ENCODE measurements at places on chromosomes 1 and 21. TPM values are rescaled to one million over a fixed set of nuclear protein-coding genes. Genes with fewer than 3 reads are reported as not detected.
A peak's percentile ranks its signal among the peaks of the same experiment; 100 is the strongest.

DNA sequence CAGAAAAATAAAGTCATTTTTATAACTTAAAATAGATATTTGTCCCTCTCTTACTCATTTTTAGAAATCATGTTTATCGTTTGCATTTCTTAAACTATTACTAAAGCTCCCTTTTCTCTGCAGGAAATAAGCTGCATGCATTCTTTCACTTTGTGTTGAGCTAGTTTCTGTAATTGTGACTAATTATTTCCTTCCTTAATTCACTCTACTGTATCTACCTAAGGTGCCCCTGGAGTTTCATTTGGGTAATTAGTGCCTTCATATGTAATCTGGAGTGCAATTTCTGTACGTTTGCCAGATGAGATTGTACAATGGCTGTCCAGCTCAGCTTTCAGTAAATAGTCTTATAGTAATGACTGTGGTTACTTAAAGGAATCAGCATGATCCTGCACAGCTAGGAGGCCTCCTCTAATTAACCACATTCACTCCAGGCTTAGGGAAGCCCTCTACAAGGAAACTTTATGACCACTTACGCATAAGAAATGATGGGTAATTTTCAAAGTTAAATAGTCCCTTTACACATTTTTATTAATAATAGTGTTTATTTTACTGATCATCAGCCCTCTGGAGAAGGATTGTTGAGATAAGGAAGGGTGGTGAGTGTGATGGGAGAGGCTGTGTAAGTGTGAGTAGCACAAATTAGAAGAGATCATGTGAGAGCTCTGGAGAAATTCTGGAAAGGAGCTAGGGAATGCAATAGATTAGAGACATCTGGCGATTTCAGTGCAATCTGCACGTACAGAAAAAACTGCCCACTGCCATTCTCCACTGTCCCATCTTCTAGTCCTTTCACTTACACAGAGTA lies 86.8 kb downstream of the LRRC8C start:
- no peak overlapping the region for H3K4me3 ChIP-seq
- peaks cover 60% of the 10 kb centered on the region for H3K4me1 ChIP-seq
- H3K36me3 ChIP-seq: peaks cover 7% of the 10 kb centered on the region
- peak overlapping the region; percentile 79 for H3K27ac ChIP-seq
- no peaks in the 10 kb centered on the region for H3K27me3 ChIP-seq

GRCh38 chr1:9228609-9229008 lies 6.0 kb upstream of the H6PD start:
- H3K4me3 ChIP-seq: no peak overlapping the region
- H3K27ac ChIP-seq: no peak overlapping the region
- peaks cover 8% of the 10 kb centered on the region for H3K4me1 ChIP-seq
- no peaks in the 10 kb centered on the region for H3K27me3 ChIP-seq

- H3K4me1 ChIP-seq: no peaks in the 10 kb centered on the region
- no peak overlapping the region for H3K4me3 ChIP-seq
- H3K27ac ChIP-seq: no peak overlapping the region
These were observed 392.6 kb downstream of the MRPL39 start for GRCh38 chr21:25214676-25215075.

DNA sequence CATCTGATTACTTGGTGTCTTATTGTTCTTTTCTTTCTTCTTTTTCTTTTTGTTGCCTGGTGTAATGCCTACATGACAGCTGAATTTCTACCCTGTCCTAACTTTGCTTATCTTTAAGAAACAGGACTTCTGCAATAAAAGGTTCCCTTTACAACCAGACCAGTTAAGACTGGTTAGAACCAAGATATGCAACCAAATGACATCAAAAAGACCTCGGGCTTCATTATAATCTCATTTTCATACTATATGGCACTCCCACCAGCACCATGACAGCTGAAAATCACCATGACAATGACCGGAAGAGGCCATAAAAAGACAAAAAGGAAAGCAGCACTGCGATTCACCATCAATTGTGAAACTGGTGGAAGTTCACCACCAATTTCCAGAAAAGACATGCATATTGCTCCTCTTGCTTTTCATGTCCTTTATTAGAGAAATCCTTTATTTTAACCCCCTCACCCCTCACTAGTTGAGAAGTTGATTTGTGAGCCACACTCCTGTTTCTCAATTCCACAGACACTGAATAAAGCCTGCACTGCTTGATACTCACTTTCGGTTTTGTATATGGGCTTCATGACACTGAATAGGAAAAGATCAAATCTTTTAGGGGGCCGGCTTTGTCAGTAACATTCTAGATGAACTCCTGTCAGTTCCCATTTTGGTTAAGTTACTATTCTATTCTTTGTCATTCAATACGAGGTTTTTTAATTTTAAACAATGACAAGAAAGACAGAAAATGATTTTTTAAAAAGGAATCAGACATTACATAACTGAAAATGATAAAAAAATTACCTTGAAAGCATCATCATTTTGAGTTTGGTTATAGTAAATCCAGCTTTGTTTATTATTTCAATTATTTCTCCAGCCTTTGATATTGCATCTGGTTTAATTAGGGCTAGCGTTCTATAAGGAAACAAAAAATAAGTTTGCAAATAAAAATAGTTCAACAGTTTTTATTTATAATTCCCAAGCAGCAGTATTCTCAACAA lies 58.1 kb downstream of the NME7 start:
- no peak overlapping the region for H3K27ac ChIP-seq
- no peaks in the 10 kb centered on the region for H3K27me3 ChIP-seq
- H3K4me1 ChIP-seq: no peaks in the 10 kb centered on the region
- no peak for DNase-seq

DNA sequence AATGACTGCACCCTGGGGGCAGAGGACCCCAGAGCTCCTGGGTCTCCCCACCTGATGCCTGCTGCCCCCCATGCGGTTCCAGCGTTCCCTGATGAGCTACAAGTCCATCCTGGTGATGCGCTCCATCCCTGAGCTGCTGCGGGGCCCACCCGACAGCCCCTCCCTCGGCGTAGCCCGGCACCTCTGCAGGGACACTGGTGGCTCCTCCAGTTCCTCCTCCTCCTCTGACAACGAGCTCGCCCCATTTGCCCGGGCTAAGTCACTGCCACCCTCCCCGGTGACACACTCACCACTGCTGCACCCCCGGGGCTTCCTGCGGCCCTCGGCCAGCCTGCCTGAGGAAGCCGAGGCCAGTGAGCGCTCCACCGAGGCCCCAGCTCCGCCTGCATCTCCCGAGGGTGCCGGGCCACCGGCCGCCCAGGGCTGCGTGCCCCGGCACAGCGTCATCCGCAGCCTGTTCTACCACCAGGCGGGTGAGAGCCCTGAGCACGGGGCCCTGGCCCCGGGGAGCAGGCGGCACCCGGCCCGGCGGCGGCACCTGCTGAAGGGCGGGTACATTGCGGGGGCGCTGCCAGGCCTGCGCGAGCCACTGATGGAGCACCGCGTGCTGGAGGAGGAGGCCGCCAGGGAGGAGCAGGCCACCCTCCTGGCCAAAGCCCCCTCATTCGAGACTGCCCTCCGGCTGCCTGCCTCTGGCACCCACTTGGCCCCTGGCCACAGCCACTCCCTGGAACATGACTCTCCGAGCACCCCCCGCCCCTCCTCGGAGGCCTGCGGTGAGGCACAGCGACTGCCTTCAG lies 35.5 kb downstream of the TRIM11 start:
- peak overlapping the region; percentile 67 for H3K4me3 ChIP-seq
- DNase-seq: peak; percentile 82
- peaks cover 11% of the 10 kb centered on the region for H3K36me3 ChIP-seq

DNA sequence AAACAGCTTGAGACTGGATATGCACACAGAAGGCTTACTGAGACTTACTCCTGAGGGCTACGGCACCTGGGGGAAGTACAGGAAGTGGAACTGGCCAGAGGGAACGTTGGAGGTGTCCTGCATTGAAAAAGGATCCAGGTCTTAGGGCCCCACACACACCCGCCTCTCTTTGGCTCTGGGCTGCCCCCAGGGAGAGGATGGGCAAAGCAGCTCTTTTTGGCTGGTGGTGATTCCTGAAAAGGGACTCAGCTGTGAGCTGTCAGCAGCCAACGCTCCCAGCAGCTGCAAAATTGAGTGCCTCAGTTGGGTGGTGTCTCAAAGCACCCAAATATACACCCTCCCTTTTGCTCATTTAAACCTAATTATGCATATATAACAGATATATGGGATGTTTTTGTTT lies 213.2 kb downstream of the TNR start:
- peaks cover 37% of the 10 kb centered on the region for H3K27me3 ChIP-seq
- no peaks in the 10 kb centered on the region for H3K36me3 ChIP-seq
- no peak overlapping the region for H3K4me3 ChIP-seq
- H3K27ac ChIP-seq: no peak overlapping the region

DNA sequence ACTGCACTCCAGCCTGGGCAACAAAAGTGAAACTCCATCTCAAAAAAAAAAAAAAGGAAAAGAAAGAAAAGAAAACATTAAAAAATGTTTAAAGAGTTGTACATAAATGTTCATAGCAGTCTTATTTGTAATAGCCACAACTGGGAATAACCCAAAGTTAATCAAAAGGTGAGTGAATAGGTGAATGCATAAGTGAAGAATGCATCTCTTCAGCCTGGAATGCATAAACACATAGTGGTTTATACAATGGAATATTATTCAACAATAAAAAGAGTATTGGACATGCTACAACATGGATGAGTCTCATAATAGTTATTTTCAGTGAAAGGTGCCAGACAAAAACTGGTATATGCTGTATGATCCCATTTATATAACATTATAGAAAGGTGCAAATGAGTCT lies 18.1 kb downstream of the LDLRAD1 start:
- no peak overlapping the region for H3K4me3 ChIP-seq
- peaks cover 6% of the 10 kb centered on the region for H3K27me3 ChIP-seq
- H3K27ac ChIP-seq: no peak overlapping the region
- no peaks in the 10 kb centered on the region for H3K4me1 ChIP-seq

DNA sequence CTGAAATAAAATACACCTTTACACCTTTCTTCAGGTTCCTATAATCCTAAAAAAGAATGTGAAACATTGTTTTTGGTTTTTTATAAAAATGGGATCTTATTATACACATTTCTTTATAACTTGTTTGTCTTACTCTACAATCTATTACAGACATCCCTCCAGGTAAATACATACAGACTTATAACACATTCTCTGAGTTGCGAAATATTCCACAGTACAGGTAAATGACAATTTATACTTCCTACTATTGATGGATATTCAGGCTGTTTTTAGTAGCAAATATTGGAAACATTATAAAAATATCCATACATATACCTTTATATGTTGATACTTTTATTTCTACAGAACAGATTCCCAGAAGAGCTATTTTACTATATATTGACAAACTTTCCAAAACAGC lies 20.3 kb downstream of the PIK3R3 start:
- H3K27ac ChIP-seq: no peak overlapping the region
- H3K4me1 ChIP-seq: peaks cover 60% of the 10 kb centered on the region
- no peaks in the 10 kb centered on the region for H3K36me3 ChIP-seq
- H3K27me3 ChIP-seq: no peaks in the 10 kb centered on the region
- no peak for DNase-seq

DNA sequence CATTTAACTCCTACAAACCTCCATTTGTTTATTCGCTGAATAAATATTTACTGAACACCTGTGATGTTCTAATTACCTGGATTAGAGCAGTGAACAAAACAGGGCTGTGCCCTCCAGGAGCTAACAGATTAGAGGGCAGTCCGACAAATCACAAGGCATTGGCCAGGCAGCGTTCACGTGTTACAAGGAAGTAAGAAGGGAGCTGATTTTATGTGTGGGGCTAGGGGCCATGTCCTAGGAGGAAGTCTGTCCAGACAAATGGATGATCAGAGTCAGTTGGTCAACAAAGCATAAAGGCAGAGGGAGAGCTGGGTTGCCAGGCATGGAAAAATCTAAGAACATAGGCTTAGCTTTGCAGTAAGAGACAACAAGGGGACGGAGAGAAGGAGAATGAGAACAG lies 57.3 kb upstream of the BACE2 start:
- H3K4me1 ChIP-seq: peaks cover 9% of the 10 kb centered on the region
- no peak overlapping the region for H3K27ac ChIP-seq
- H3K27me3 ChIP-seq: peaks cover 94% of the 10 kb centered on the region
- no peaks in the 10 kb centered on the region for H3K36me3 ChIP-seq
- no peak for DNase-seq

DNA sequence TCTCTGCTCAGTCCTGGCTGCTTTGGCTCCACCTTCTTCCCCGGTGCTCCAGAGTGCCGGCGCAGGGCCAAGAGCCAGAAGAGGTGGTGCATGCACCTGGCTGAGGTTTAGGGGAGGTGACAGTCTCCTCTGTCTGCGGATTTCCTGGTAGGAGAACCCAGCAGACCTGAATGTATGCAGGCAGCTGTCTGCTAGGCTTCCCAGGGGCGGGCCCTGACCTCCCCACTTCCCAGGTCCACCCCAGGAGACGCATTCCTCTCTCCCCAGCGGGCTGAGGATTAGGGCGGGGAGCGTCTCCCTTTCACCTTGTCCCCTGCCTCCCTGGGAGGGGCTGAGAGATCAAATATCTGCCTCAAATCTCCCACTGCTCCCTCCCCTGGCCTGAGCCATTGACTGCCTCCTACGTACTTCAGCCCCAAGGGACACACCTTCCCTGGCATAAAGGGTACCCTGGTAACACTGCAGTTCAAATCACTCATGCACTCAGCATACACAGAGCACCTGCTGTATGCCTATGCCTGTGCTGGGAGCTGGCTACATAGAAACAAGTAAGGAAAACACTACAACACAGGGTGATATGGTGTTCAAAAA lies 27.5 kb downstream of the DMBX1 start:
- peaks cover under 1% of the 10 kb centered on the region for H3K4me1 ChIP-seq
- H3K27me3 ChIP-seq: peaks cover 97% of the 10 kb centered on the region
- no peaks in the 10 kb centered on the region for H3K36me3 ChIP-seq
- H3K4me3 ChIP-seq: no peak overlapping the region
- DNase-seq: no peak
- H3K27ac ChIP-seq: no peak overlapping the region

- H3K4me3 ChIP-seq: no peak overlapping the region
- H3K27ac ChIP-seq: peak overlapping the region; percentile 7
- peaks cover 24% of the 10 kb centered on the region for H3K4me1 ChIP-seq
- H3K27me3 ChIP-seq: no peaks in the 10 kb centered on the region
- DNase-seq: no peak
- H3K36me3 ChIP-seq: no peaks in the 10 kb centered on the region
These were observed 743 bp downstream of the GPR52 start for GRCh38 chr1:174448531-174448883.

DNA sequence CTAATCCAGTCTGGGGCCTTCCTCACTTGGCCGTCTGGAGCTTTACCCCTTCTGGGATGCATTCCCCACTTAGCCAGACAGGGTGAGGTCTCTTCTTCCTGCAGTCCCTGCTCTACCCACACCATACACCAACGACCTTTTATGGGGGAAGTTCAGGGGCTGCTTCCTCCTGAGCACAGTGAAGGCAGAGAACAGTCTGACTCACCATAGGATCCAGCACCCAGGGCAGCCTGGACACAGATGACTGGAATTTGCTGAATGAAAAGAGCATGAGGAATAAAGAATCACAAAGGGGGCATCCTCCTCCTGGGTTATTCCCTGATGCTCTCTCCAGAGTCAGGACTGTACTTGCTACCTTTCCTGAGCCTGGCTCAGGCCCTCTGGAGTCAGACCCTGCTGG lies 4.6 kb upstream of the FOXE3 start:
- no peak for DNase-seq
- peaks cover 87% of the 10 kb centered on the region for H3K27me3 ChIP-seq
- no peak overlapping the region for H3K27ac ChIP-seq
- H3K4me1 ChIP-seq: no peaks in the 10 kb centered on the region
- H3K4me3 ChIP-seq: no peak overlapping the region

Gene AIRE
- not detected for total RNA-seq

Gene FAM151A
- 0.80 TPM for total RNA-seq

Gene FCGR2B
- 9.7 TPM for total RNA-seq

Gene PROK1
- total RNA-seq: not detected

Gene ANXA9
- 0.14 TPM for total RNA-seq

Gene BSND
- total RNA-seq: not detected
